ENCODE measurements at places on chromosomes 7 and 10.
A peak's percentile ranks its signal among the peaks of the same experiment; 100 is the strongest.

GRCh38 chr10:70657041-70657440 is 15.3 kb upstream of the ADAMTS14 start:
- H3K36me3 ChIP-seq: no peaks in the 10 kb centered on the region
- DNase-seq: no peak
- H3K4me1 ChIP-seq: no peaks in the 10 kb centered on the region
- H3K4me3 ChIP-seq: no peak overlapping the region
- H3K27ac ChIP-seq: no peak overlapping the region

DNA sequence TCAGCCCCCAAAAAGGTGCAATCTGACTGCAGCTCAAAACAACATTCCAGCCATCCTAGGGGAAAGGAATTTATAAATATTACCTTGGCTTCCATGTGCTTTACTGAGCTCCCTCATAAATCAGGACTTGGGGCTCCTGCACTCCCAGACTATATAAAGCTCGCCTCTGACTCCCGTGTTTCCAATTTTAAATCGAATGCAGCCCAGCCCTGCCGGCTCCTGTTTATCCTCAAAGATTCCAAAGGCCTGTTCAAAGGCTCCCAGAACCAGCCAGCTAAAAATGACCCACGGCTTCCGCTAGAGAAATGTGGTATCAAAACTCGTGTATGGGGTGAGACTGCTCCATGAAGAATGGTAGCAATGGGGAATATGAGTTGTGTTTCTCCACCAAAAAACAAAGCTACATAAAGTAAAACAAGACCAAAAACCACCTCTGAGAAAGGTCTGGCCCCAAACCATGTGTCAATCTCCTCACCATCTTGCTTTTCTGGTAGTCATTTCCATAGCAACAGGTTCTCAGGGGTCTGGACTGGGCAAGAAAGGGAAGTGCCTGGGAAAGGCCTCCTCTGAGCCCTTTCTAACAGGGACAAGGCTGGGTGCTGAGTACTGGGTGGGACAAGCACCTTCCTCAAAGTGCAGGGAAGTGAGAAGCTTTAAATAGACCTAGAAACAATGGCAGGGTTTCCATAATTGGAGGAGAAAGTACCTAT is 5.1 kb downstream of the CALML3 start:
- no peak overlapping the region for H3K4me3 ChIP-seq
- DNase-seq: no peak
- H3K27ac ChIP-seq: no peak overlapping the region
- H3K4me1 ChIP-seq: peaks cover 12% of the 10 kb centered on the region
- no peaks in the 10 kb centered on the region for H3K36me3 ChIP-seq

DNA sequence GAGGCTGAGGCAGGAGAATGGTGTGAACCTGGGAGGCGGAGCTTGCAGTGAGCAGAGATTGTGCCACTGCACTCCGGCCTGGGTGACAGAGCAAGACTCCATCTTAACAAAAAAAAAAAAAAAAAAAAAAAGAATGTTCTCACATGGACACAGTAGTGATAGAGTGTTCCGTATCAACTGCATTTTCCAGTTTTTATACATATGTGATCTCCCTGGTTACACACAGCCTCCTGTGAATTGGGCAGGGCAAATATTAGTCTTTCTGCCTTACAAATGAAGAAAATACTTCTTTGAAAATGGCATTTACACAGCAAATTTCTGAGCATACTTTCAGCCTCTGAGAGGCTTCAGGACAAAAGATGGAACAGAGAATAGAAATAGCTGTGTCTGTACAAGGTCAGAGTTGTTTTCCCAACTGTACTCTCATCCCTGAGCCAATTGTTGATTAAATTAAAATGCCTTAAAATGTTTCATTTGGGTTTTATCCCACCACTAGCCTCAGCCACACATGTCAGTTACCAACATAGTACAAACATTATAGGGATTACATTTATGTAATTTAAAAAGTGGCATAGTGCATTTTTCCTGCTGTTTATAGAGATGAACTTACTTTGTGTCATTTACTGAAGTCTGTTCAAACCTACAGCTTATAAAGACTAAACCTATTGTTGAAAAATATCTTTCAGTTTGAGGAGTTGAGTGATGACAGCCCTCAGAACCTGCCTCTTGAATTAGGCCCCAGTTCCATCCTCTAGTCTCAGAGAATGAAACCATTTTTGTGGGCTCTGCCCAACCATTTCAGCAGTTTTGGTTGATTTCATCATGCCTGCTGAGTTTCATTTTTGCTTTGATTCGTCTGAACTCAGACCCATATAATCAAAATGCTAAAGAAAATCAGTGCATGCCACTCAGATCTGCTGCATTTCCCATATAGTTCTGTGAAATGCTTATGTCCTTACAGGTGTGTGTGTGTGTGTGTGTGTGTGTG is 609.4 kb upstream of the C7orf33 start:
- DNase-seq: no peak
- peaks cover 4% of the 10 kb centered on the region for H3K4me1 ChIP-seq
- H3K27me3 ChIP-seq: no peaks in the 10 kb centered on the region
- H3K36me3 ChIP-seq: no peaks in the 10 kb centered on the region
- H3K27ac ChIP-seq: no peak overlapping the region
- no peak overlapping the region for H3K4me3 ChIP-seq

DNA sequence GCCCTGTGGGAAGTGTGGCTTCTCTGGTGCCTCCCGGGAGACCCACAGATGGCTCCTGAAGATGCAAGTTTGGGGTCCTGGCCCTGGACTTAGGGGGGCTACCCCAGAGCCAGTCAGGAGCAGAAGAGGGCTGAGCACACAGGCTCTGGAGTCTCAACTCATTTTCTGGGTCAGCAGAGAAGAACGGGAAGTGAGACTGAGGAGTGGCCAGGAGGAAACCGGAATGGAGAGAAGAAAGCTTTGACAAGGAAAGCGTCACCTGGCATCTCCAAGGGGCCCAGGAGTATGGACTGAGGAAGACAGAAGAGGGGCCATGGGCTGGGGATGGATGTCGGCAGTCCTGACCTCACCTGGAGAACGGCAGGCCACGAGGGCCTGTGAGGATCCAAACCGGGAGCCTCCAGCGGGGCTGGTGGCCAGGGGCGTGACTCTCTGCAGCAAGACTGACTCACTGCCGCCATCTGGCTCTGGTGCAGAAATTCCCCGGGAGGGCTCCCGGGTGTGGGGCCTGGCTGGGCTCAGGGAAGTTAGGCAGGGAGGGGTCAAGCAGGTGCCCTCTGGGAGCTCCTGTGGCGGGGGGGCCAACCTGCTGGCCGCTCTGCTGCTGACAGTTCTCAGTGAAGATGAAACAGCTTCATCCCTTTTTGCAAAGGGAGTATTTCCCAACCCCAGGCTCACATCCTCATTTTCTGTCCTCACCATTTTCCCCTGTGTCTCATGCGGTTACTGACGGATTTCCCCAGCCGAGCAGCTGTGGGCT is 23.6 kb downstream of the DAGLB start:
- H3K4me1 ChIP-seq: no peaks in the 10 kb centered on the region
- no peak for DNase-seq

- no peak overlapping the region for H3K27ac ChIP-seq
- no peaks in the 10 kb centered on the region for H3K27me3 ChIP-seq
- no peak for DNase-seq
Observed at GRCh38 chr7:122268101-122268500, 36.4 kb downstream of the FEZF1 start.

DNA sequence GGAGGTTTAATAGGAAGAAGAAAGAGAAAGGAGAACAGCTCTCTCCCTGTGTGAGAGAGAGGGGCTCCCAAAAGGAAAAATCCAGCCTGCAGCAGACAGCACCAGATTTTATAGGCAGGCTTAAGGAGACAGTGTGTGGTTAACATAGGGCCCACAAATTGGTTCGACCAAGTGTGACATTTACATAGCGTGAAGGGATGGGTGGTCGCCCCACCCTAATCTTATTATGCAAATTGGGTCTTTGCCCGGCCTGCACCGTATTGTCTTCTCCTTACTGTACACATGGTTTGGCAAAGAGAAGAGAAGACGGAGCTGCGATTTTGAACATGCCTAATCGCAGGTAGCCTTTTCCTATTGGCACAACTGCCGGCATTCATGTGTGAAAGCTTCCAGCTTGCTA is 756.3 kb downstream of the NXPH1 start:
- H3K4me1 ChIP-seq: no peaks in the 10 kb centered on the region
- H3K36me3 ChIP-seq: no peaks in the 10 kb centered on the region
- H3K27me3 ChIP-seq: no peaks in the 10 kb centered on the region

GRCh38 chr7:94971051-94971867 is 63.9 kb downstream of the PPP1R9A start:
- H3K4me1 ChIP-seq: peaks cover 65% of the 10 kb centered on the region
- DNase-seq: no peak
- no peaks in the 10 kb centered on the region for H3K27me3 ChIP-seq
- H3K36me3 ChIP-seq: peaks cover 16% of the 10 kb centered on the region
- peak overlapping the region; percentile 79 for H3K27ac ChIP-seq

- no peak overlapping the region for H3K27ac ChIP-seq
- peaks cover 72% of the 10 kb centered on the region for H3K27me3 ChIP-seq
- no peak overlapping the region for H3K4me3 ChIP-seq
- H3K36me3 ChIP-seq: no peaks in the 10 kb centered on the region
- H3K4me1 ChIP-seq: peaks cover 2% of the 10 kb centered on the region
- no peak for DNase-seq
Observed at GRCh38 chr7:155395176-155395797, 62.6 kb upstream of the EN2 start.

DNA sequence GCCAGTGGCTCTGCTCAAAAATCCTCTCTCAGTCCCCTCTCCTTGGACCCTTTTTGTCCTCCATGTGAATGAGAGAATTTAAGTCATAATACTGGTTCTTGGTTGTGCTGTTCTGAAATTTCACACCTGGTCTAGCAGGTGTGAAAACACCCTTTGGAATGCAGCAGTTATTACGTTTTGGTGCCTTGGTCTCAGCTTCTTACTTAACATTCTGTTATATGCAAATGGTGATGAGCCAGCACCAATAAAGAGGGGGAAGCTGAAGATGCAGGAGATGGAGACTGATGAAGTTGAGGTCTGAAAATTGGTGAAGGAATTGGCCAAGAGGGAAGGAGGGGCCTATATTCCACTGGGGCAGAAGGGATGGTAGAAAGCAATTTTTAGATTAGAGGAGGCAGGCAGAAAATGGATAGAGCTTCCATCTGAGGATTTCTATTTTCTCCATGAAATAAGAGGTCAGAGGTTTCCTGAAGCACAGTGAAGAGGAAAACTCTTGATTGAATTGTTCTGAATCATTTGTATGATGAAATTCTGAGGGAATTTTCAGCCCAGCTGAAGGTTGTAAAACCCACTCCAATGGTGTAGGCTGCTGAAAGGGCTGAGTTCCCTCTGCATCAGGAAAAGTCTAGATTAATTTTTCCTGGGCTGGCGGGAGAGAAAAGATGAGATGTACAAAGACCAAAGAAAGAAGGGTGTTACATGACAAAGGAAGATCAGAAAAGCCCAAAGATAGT is 94.0 kb upstream of the FAM180A start:
- peaks cover 11% of the 10 kb centered on the region for H3K27me3 ChIP-seq
- DNase-seq: no peak
- H3K36me3 ChIP-seq: no peaks in the 10 kb centered on the region

- H3K4me3 ChIP-seq: no peak overlapping the region
- H3K4me1 ChIP-seq: no peaks in the 10 kb centered on the region
- H3K36me3 ChIP-seq: peaks cover 10% of the 10 kb centered on the region
- H3K27ac ChIP-seq: no peak overlapping the region
- no peaks in the 10 kb centered on the region for H3K27me3 ChIP-seq
Observed at GRCh38 chr7:106273009-106273668, 11.6 kb downstream of the NAMPT start.

DNA sequence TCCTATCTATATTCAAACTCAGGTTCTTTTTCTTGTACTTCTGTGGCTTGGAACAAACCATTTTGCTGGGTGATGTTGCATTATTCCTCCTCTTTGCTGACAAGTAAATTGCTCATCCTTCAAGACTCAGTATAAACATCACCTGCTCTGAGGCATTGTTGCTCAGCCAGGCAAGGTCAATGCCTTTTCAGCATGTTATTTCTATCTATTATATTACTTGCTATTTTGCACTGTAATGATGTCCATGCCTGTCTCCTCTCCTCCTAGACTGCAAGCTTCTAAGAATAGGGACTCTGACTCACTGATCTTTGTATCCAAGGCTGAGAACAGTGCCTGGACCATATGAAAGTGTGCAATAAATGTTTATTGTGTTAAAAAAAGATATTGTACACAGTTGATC is 293.8 kb downstream of the RNLS start:
- no peak overlapping the region for H3K27ac ChIP-seq
- H3K36me3 ChIP-seq: no peaks in the 10 kb centered on the region
- H3K4me3 ChIP-seq: no peak overlapping the region
- no peak for DNase-seq
- peaks cover 11% of the 10 kb centered on the region for H3K4me1 ChIP-seq
- no peaks in the 10 kb centered on the region for H3K27me3 ChIP-seq

- no peak overlapping the region for H3K4me3 ChIP-seq
- peaks cover 58% of the 10 kb centered on the region for H3K27me3 ChIP-seq
- no peak for DNase-seq
- no peaks in the 10 kb centered on the region for H3K36me3 ChIP-seq
Observed at GRCh38 chr10:129342385-129342784, 124.7 kb upstream of the MGMT start.

GRCh38 chr10:89278900-89279392 is 22.9 kb upstream of the IFIT2 start:
- no peak overlapping the region for H3K4me3 ChIP-seq
- H3K27me3 ChIP-seq: peaks cover 4% of the 10 kb centered on the region
- no peaks in the 10 kb centered on the region for H3K36me3 ChIP-seq
- H3K4me1 ChIP-seq: peaks cover 12% of the 10 kb centered on the region
- DNase-seq: no peak

DNA sequence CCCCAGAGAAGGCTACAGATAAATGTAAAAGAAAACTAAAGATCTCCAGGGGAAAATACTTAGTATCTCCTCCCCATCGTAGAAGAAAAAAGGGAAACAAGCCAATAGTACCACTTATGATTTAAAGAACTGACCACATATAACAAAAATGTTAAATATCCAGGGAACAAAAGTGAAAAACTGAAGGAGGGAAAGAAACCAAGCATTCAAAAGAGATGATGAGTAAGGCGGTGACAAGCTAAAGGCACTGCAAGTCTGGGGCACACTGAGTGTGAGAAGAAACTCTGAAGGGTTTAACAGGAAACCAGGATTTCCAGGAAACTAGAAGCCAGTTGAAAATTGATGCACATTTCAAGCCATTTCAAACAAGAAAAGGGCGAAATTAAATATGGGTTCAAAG is 226.3 kb downstream of the AHR start:
- H3K4me1 ChIP-seq: peaks cover 10% of the 10 kb centered on the region
- H3K4me3 ChIP-seq: no peak overlapping the region
- H3K36me3 ChIP-seq: no peaks in the 10 kb centered on the region
- H3K27ac ChIP-seq: no peak overlapping the region

Measured in progenitor cell of endocrine pancreas (in vitro differentiated cells).